ENCODE measurements at places on chromosomes 4 and X. TPM values are rescaled to one million over a fixed set of nuclear protein-coding genes. Genes with fewer than 3 reads are reported as not detected.

DNA sequence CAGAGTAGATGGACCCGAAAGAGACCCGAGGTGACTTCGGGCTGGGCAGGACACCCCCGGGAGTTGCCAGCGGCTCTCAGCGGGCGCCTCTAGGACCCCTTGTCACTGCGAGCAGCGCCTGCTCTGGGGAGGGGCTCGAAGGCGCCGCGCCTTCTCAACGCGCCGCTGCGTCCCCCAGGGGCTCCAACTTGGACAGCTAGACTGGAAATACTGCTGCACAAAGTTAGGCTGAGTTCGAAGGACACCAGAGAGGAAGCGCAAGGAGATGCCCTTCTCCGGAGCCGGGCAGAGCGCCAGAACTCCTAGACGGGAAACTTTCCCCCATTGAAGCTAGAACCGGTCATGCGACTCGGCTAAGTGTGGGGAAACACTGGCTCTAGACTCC is 493 bp upstream of the KCNIP4 start:
- DNase-seq = no peak

Gene PRR32
- not detected for total RNA-seq

Gene MEPE
- total RNA-seq = not detected

Gene HTN1
- total RNA-seq = not detected

Gene ADH1C
- total RNA-seq = not detected

DNA sequence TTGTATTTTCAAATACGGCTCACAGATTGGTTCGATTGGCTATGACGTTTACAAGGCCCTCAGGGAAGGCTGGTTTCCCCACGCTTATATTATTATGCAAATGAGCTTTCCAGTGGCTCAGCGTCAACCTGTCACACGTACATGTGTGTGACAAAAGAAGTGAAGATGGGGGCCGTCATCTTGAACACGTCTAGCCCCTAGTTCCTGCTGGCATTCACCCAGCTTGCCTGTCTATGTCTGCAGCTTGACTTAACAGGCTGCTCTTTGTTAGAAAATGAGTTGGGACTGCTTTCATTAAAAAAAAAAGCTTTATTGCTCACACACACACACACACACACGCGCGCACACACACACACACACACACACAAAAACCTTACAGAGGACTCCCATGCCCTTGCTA is 283.6 kb upstream of the CTSO start:
- DNase-seq = no peak

GRCh38 chrX:119647552-119648420 is 41.6 kb upstream of the NKRF start:
- no peak for DNase-seq

- no peak for DNase-seq
These were observed 545.6 kb downstream of the TRAM1L1 start for GRCh38 chr4:116539744-116540143.

GRCh38 chrX:12149670-12150407 is 11.6 kb downstream of the FRMPD4 start:
- no peak for DNase-seq

Gene AMOT
- 4.8 TPM for total RNA-seq

GRCh38 chrX:21943460-21944135 is 3.1 kb downstream of the SMS start:
- DNase-seq = no peak

DNA sequence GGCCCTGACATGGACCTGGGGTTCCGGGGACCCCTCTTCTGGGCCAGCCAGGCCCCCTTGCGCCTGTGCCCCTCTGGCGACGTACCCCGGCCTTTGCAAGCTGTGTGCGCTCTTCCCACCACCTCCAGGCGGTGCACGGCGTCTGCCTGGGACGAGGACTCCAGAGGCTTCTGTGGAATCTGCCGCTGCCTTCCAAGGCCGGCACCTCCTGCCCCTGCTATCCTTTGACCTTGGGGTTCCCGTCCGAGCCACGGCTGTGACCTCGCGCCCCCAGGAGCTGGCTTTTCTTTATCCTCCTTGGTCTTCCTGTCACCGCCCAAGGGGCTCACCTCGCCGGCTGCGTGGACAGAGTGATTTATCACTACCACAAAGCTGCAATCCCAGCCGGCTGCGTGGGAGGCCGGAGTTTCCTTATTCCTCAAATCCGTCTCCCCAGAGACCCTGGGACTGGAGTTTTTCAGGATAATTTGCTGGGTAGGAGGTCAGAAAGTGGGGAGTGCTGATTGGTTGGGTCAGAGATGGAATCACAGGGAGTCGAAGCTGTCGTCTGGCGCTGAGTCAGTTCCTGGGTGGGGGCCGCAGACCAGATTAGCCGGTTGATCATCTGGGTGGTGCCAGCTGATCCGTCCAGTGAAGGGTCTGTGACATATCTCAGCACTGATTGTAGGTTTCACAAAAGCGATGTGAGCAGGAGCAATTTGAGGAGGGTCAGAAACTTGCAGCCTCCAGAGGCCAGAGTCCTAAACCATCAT is 19.8 kb upstream of the PLCXD1 start:
- no peak for DNase-seq

Measured in pulmonary artery endothelial cell (primary cell).